HS-5 (cell line): ENCODE measurements at places on chromosomes 12 and 14.

DNA sequence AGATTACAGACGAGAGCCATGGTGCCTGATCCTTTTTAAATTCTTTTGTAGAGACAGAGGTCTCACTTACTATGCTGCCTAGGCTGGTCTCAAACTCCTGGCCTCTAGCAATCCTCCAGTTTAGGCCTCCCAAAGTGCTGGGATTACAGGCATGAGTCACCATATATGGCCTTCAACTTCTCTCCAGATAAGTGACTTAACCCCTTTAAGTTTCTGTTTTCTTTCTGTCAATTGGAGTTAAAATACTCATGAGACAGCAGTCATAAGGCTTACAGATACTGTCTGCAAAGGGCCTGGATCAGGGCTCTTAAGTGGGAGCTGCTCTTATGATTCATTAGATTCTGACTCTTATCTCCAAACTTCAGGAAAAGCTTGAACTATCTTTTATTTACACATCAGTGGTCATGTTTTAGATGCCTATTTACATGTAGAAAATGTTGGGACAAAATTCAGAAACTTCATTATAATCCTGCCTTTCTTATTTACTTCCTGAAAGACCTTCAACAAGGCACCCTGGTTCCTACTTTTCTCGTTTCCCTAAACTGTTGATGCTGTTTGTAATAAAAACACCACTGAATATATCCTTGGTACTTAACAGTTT, 271.5 kb upstream of the TBX3 start:
- DNase-seq, result no peak

GRCh38 chr12:111645433-111645832, 40.3 kb downstream of the BRAP start:
- DNase-seq, result no peak

DNA sequence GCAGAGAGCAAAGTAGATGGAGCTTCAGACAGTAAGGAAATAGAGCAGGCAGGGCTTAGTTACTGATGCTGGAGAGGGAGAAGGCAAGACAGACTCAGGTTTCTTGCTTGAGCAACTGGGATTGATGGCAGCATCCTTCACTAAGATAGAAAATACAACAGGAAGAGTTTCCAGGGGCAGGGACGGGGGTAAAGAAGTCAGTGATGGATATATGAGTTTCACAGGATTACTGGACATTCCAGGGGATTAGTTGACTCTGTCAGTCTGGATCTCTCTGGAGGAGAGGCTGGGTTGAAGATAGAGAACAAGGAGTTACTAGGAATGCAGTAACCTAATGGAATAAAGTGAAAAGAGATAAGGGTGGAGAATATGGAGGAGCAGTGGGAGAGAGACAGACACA, 74.5 kb upstream of the ATF1 start:
- DNase-seq, result no peak

DNA sequence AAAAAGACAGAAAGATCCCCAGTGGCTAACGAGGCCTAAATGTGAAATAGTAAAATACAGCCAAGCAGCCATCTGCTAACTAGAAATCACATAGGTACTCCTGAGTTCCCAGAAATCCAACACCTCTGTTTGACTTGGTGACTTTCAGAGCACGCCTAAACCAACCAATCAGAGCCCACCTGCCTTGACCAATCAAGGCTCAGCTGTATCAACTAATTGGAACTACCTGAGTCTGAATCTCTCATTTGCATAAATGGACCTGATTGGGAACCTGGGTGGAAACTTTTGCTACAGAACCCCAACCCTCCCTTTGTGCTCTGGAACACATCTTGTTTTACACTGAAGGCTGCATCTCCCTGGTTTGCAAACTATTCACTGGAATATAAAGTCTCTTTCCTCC, 5.1 kb upstream of the TCL1B start:
- DNase-seq, result no peak

- no peak for DNase-seq
These were observed 107.5 kb upstream of the DYRK2 start for GRCh38 chr12:67540920-67541624.

DNA sequence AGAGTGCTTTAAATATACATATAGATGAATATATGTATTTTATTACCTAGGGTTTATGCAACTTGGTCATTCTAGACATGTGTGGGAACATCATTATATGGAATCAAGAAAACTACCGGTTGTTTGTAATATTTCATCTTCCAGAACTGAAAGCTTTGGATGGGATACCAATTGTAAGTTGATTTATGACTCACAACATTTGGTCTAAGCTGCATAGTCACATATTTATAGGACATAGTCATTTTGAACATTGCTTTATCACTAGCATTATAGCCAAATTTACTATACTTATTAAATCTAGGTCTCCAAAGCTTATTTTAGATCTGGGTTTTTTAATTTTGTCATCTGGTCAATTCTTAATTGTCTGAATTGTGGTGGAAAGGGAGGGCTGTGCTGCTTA, 83.7 kb upstream of the PCNX4 start:
- DNase-seq, result peak; percentile 4
